ENCODE measurements at places on chromosomes 7 and 10.

DNA sequence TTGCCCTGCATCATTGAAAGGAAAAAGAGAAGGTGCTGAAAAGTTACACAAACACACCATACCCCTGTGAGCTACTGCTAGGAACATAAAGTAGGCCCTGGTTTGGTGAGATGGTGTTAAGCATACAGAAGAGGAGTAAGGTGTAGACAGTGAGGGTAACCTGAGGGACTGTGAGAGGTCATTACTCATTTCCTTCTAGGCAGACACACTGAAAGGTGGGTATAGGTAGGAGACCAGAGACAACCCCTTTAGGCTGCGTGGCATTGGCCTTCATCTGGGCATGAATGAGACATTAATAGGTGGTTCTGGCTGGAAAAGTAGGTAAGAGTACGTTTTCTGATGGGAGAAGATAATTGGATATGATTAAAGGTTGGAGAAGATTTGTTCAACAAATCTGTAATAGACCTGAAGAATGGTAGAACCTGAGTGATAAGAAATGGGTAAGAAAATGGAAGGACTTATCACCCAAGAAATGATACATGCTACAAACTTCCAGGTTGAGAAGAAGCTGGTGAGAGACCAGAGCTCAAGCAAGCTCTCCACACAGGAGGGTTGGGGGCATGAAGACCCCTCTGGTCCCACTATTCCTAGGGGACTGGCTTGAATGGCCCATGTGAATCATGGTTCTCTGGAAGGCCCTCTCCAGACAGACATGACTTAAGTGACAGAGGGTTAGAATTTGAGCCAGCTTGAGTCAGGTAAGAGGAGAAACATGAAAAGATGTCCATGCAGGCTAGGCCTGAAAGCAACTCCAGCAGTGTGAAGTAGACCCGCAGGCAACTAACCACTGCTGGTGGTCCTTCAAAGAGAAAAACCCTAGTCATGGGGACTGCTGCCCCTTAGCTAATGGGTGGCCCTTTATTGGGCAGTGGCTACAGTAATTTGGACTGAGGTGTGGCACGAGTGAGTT lies 3.8 kb downstream of the COMTD1 start:
- no peak for DNase-seq

- DNase-seq = no peak
These were observed 53.5 kb upstream of the UNC5B start for GRCh38 chr10:71158902-71159301.

DNA sequence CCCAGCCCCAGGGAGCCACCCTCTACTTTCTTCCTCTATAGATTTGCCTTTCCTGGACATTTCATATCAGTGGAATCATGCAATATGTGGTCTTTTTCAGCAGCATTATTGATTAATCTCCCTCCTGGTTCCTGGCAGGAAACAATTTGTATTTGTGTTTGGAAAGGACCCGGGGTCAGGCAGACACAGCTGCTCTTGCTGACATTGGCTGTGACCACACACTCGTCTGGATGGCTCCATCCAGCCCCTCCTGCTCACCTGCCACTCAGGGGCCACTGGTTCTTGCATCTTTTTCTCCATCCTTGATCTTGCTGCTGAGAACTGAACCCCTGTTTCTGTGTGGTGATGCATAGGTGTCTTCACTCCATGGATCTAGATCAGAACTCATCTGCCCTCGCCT lies 176.6 kb upstream of the MKI67 start:
- no peak for DNase-seq

DNA sequence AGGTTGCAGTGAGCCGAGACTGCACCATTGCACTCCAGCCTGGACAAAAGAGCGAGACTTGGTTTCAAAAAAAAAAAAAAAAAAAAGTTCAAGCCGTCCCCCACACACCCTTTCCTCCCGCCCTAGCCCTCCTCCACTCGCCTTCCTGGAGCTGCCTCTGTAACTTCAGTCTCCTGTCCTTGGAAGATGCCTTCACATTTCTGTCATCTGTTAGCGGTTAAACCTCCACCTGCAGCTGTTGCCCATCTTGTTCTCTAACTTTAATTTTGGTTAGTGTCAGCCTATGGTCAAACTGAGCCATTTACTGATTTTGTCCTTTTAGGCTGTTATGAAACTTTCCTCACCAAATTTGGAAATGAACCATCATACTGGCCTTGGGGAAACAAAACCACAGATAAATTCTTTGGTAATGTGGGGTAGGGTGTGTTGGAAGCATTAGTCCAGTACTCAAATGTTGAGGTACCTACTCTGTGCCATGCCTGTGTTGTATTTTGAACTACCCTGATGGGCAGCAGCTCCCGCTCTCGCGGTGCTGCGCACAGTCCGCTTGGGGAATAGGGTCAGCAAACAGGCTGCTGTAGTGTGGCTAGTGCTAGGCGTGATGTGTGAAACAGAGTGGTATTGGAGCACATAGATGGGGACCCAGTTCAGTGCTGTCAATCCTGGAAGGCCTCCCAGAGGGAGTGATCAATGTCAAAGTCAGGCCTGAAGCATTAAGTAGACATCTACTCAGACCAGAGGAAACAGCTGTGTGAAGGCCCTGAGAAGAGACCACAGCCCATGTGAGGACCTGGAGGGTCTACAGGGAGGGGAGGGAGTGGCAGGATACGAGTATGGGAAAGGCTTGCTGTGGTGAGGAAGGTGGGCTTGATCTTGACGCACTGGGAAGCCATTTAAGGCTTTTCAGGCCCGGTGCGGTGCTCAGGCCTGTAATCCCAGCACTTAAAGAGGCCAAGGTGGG lies 26.9 kb downstream of the SFXN4 start:
- DNase-seq = no peak

GRCh38 chr7:45055594-45056219 lies 33.1 kb downstream of the NACAD start:
- no peak for DNase-seq

DNA sequence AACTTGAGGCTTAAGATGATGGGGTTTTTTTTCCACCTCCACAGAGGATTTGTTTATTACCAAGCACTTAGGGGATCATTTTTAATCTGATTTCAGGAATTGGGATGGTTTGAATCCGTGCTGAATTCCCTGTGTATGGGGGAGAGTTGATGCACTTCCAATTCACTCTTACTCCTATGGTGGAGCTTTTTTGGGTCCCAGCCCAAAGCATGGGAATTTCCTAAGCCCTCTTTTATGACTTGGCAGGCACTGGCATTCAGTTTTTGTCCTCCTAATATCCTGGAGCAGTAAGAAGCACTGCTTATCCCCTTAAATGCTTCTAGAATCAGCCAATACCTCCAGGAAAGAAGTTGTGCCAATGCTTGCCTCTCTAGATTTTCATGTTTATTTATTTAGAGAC lies 78.7 kb downstream of the HYCC1 start:
- peak; percentile 21 for DNase-seq

- no peak for DNase-seq
These were observed 47.9 kb upstream of the ITPRID1 start for GRCh38 chr7:31466036-31466435.

- DNase-seq = no peak
These were observed 84.4 kb downstream of the TNS3 start for GRCh38 chr7:47497367-47498096.

GRCh38 chr7:87226495-87226894 lies 7.0 kb upstream of the TMEM243 start:
- no peak for DNase-seq

DNA sequence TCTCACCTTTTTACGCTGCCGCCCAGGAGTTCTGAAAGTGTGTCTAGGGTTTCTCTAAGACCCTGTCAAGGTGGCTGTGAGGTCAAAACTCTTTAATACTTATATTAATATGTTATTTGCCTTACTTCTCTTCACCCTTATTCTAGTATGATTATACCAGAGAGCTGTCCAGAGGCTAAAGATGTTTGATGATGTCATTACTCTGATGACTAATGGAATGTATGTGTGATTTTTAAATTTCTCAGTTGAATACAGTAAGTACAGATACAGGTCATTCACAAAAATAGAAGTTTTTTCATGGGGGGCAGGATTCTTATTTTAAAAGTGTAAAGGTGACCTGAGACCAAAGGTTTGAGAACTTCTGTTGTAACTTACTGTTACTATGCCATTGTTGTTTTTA lies 150.6 kb upstream of the FOXP2 start:
- DNase-seq = peak; percentile 15

GRCh38 chr10:105714728-105715127 lies 1073.6 kb downstream of the SORCS3 start:
- no peak for DNase-seq

GRCh38 chr7:141114029-141114664 lies 40.3 kb downstream of the TMEM178B start:
- no peak for DNase-seq

GRCh38 chr7:2175514-2175913 lies 57.2 kb downstream of the MAD1L1 start:
- peak; percentile 97 for DNase-seq

DNA sequence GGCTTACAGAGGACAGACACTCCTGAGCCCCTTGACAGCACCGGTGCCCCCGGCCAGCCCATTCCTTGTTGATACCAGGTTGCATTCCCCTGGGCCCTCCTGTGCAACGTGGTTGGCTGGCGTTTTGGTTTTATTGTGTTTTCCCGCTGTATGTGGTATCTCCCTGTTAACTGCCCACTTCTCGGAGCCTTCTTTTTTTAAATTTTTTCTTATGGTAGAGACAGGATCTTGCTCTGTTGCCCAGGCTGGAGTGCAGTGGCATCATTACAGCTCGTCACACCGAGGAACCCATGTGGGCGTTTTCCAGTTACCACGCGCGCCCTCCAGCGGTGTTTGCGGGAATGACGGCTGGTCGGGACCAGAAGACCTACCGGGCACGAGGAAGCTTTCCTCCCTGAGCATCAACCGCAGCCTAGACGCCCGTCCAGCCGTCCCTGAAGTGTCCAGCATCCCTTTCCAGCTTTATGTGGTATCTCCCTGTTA lies 16.9 kb upstream of the ZFAND2A start:
- DNase-seq = peak; percentile 31

GRCh38 chr10:72353965-72354355 lies 759 bp downstream of the DNAJB12 start:
- peak; percentile 15 for DNase-seq

DNA sequence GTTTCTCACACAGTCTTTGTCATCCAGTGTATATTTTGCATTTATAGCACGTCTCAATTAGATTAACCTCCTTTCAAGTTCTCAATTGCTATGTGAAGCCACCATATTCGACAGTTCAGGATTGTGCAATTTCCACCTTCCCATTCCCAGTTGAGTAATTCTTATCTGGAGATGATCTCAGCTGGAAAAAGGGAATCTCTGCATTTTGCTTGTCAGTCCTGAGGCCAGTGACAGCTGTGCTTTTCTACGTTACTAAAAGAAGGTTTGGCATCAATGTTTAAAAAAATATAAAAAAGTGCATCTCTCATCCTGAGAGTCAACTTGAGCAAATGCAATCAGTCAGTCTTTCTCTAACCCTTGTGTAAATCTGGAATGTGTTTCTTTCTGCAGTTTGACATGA lies 247.7 kb downstream of the PRKG1 start:
- DNase-seq = peak; percentile 57

DNA sequence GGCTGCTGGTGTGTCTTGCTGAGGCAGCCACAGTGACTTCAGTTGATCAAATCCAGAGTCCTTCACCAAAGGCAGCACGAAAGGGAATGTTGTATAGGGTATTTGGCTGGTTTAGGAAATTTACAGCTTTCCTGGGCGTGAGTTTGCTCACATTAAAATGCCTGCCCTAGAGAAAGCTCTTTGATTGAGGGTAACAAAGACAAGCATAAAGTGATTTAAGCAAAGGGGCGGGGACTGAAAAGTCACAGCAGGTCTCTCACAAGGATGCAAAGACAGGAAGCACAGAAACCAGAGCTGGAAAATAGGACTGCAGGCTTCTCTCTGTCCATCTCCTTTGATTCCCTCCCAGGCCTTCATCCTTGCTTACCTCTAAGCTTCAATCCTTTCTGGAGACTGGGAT lies 139.2 kb downstream of the ELMO1 start:
- no peak for DNase-seq

DNA sequence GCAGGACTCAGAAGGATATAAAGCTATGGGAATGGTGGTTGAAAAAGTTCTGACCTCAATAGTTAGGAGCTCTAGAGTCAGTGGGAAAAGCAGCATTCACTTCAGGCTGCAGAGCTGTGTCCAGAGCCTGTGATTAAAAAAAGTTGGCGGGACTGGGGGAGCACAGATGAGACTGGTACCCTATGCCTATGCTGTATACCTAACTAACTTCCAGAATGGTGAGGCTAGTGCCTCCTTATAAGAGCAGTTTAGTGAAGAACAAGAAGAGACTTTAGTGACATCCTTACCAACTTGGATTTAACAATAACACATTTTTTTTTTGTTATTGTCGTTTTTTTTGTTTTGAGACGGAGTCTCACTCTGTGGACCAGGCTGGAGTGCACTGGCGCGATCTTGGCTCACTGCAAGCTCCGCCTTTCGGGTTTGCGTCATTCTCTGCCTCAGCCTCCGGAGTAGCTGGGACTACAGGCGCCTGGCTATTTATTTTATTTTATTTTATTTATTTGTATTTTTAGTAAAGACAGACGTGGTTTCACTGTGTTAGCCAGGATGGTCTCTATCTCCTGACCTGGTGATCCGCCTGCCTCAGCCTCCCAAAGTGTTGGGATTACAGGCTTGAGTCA lies 6.6 kb upstream of the ZNF282 start:
- no peak for DNase-seq
